ENCODE measurements at places on chromosomes 11 and 22.
A peak's percentile ranks its signal among the peaks of the same experiment; 100 is the strongest.

GRCh38 chr22:19812910-19813309, 41.8 kb downstream of the GNB1L start:
- DNase-seq, result no peak

GRCh38 chr22:41092847-41093411, 537 bp downstream of the EP300 start:
- DNase-seq, result no peak

DNA sequence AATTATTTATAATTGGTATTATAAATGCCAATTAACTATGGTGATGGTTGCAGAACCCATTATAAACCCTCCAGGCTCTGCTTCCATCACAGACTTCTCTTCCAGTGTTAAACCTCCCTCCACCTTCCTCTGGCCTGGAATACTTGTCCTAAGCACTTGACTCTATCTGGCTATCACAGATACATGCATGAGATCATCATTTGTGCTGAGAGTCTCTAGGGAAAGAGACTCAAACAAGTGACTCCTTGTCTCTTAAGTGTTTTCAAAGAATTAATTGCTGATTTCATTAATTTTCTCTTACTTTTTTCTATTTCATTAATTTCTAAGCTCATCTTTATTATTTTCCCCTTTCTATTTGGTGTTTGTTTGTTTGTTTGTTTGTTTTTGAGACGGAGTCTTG, 29.1 kb downstream of the RTL6 start:
- DNase-seq, result no peak

DNA sequence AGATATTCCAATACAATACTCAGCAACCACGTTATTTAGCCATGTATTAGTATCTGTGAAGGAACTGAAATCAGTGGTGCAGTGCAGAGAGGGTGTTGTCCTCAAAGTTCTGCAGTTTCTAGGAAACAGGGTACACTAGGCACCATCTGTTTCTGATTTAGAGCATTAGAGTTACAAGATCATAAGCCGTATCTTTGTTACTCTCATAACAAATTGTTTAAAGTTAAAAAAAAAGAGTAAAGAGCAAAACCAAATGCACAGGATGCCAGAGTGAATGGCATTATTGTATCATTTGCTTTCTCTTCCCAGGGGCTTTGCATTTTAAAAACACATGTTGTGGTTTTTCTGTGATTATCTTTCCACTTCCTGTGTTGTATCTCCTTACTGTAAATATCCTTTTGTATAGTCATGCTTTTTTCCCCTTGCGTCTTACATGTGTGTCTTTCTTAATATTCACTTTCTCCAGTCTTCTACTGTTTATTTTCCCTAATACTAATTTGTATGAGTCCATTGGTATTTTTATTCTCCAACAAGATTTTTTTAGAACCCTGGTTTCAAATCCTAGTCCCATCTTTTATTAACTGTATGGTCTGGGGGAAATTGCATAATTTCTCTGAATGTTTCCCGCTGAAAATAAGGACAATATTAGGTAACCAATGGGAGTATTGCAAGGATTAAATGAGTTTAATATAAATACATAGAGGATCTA, 15.2 kb upstream of the NUP160 start:
- no peak for DNase-seq

- DNase-seq, result peak; percentile 20
Measured at GRCh38 chr22:25898707-25899365, 156.8 kb downstream of the MYO18B start.

- DNase-seq, result no peak
Measured at GRCh38 chr22:31533374-31533773, 37.0 kb downstream of the SFI1 start.

DNA sequence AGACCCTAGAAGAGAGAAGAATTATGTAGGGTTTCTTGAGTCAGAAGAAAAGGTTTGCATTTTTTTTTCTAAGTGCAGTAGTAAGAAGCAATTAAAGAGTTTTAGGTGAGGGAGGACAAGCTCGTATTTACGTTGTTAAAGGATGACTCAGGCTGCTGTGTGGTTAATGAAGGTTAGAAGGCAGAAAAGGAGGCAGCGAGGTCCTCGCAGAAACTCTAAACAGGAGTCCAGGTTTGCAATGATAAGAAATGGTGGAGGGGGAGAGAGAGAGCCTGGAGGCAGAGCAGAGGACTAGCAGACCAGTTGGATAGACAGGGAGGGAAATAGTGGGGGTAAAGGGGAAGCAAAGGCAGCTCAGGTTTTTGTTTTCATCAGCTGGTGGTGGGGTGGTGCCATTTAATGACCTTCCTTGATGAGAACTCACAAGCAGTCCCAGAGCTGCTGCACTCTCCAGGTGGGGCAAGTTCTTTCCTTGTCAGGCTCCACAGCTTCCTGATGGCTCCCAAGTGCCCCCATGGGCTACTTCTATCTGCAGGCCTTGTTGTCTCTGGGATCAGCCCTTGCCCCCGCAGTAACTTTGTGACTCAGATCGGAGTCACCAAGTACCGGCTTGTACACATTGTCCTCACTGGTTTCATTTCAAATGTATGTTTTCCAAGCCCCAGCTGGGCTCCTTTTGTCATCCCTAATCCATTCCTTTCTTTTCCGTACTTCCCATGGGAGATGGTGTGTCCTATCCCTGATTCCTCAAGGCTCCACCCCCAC, 8.3 kb upstream of the INSC start:
- DNase-seq, result no peak

DNA sequence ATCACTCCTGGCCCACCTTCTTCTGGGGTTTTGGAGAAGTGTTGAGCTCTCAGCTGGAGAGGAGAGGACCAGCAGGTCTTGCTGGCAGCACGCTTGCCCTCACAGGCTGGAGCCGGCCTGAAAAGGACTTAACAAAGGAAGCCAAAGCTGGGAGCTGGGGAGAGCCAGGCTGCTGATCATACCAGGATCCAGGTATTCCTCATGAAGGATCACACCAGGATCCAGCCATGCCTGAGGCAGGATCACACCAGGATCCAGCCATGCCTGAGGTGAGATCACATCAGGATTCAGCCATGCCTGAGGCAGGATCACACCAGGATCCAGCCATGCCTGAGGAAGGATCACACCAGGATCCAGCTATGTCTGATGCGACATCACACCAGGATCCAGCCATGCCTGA, 17.0 kb downstream of the MRGPRD start:
- no peak for DNase-seq

DNA sequence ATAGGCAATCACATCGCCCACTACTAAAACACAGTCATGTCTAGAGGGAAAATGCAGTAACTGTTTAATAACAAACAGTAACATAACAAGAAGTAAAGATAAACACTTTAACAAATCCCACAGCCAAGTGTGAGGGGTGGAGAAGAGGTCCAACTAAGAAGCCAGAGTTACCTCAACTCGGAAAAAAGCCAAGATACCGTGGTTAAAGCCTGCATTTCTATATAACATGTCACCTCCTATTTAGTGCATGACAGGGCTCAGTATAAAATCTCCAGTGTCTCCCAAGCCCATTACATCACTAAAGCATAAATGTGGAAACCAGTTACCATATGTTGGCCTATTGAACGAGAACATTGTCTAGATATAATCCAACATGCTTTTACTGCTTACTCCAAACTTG, 281.7 kb downstream of the LRRC4C start:
- DNase-seq, result no peak

GRCh38 chr11:119906376-119906775, 177.4 kb upstream of the NECTIN1 start:
- no peak for DNase-seq

- DNase-seq, result no peak
Measured at GRCh38 chr11:15589070-15589626, 474.4 kb downstream of the INSC start.

DNA sequence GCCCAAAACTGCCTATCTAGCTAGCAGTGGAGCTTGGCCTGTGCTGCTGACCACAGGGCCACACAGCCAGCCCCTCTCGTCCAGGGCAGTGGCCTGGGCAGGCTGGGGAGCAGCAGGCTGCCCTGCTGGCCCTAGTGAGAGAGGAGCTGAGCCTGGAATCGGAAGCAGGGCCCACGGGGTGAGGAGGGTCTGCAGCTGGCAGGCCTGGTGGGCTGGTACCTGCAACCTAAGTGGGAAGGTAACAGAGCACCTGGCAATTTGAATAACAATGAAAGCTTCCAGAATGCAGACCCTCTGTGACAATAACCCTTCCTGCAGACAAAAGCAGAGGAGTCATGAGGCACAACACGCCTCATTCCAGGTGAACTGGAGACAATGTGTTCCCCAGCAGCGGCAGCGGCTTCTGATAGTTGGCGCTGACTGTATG, 31.8 kb upstream of the RFPL3 start:
- DNase-seq, result no peak

DNA sequence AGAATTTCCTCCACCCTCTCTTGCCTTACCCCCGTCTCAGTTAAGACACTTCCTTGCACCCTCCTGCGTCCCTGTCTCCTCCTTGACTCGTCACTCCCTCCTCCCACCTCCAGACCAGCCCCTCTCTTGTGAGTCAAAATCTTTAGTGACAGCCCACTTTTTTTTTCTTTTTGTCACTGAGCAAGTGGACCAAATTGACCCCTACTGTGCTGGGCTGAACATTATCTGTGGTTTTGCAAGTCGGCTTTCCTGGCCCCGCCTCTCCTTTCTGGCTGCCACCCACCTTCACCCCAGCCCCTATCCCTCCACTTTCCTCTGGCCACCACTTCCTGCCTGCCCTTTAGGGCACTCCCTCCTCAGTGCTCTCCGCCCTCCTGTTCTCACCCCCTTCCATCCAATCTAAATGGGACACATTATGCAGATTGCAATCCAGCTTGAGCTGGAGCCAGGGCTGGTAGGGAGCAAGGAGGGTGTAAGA, at the start of gene APLNR:
Gene APLNR, minus strand, starts transcription at position 47 of the 478 bp plus-strand sequence. CDS start 246 bp downstream, outside the sequence.
- DNase-seq, result peak; percentile 33

- no peak for DNase-seq
Measured at GRCh38 chr11:32962016-32962415, 53.7 kb upstream of the DEPDC7 start.

DNA sequence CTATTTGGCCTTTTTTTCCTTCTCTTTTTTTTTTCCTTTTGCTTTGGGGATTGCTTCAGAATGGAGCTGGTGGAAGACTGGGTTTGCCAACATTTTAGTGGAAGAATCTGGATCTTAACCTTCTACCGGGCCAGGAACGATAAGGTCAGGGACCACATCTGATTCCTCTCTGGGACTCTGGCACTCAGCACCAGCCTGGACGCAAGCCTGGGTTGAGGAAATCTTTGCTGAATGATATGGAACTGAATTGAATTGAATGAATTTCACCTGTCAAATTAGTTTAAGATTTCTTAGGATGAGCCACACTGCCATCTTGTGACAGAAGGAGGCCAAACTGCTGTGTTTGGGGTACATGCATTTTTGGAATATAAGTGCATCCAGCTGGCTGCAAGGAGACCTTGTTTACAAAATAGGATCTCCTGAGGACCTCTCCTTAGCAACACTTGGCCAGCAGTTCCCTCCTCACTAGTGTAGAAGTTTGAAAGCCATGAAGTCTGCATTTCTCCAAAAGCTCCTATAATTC, 30.4 kb downstream of the TPBGL start:
- no peak for DNase-seq

GRCh38 chr11:28049338-28050216, 58.4 kb downstream of the KIF18A start:
- DNase-seq, result no peak

DNA sequence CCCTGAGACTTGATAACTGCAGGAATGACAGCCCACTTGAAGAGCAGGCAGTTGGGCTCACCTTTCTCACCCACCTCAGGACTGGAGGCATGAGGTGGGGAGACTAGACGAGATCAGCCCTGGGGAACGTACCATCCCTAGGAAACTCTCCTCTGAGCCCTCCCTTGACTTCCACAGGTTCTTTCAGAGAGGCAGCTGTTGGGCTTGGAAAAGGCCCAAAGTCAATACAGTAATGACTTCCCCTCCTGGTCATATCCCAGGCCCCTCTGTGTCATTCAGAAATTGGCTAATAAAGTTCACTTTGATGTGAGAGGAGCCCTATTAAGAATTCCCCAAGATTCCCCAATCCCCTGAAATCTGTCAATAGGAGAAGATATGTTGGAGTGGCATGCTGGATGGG, 5.8 kb upstream of the NECTIN1 start:
- DNase-seq, result no peak

GRCh38 chr11:8049084-8049483, 31.9 kb upstream of the TUB start:
- no peak for DNase-seq

DNA sequence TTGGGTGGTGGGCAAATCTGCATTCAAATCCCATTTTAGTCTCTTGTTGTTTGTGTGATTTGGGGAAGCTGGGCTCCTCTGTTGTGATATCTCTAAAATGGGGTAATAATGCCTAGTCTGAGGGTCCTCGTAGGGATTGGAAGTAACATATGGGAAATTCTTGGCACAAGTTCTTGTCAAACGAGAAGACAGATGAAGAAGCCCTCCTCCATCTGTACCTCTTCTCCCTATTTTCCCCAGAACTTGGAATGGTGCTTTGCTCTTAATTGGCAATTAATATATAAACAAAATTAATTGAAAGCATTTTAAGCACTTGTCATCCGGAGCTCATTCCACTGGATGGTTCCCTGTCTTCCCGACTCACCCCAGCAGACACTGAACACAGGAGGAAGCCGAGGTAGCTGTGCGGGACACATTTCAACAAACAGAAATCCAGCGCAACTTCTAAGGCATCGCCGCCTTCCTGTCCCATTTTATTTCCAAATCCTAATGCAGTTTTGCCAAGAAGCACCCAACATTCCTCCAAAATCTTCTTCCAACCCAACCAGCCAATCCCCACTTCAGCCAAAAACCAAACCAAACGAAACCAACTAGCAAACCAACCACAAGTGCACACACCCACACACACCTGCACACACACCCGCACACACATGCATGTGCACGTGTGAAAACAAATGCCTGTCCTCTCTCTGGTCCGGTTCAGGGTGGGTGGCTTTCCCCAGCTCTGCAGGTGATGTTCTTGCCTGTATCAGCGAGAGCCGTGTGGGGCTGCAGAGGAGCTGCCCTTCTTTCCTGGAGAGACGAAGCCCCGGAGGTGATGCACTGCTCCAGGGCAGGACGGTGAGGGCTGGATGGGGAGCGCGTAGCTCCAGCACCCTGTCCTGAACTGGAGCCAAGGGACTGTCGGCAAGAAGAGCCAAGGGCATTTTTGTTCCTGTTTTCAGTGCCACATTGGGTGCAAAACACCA, 100.8 kb upstream of the B3GAT1 start:
- no peak for DNase-seq

DNA sequence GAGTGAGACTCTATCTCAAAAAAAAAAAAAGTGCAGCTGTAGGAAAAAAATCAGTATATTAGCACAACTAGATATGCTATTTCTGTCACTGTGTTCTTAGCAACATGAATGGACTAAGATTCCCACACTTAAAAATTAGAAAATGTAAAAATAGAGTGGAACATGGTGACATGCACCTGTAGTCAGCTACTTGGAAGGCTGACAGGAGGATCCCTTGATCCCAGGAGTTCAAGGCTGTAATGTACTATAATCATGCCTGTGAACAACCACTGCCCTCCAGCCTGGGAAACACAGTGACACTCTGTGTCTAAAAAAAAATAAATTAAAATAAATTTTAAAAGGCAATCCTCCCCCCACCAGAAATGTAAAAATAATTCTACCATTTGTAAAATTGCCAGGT, 29.8 kb downstream of the PICALM start:
- no peak for DNase-seq

- peak; percentile 80 for DNase-seq
Measured at GRCh38 chr22:37545703-37546436, 14.4 kb upstream of the CDC42EP1 start.

Data from NT2/D1 (cell line).